ENCODE measurements at places on chromosomes 5 and 9. TPM values are rescaled to one million over a fixed set of nuclear protein-coding genes. Genes with fewer than 3 reads are reported as not detected.

DNA sequence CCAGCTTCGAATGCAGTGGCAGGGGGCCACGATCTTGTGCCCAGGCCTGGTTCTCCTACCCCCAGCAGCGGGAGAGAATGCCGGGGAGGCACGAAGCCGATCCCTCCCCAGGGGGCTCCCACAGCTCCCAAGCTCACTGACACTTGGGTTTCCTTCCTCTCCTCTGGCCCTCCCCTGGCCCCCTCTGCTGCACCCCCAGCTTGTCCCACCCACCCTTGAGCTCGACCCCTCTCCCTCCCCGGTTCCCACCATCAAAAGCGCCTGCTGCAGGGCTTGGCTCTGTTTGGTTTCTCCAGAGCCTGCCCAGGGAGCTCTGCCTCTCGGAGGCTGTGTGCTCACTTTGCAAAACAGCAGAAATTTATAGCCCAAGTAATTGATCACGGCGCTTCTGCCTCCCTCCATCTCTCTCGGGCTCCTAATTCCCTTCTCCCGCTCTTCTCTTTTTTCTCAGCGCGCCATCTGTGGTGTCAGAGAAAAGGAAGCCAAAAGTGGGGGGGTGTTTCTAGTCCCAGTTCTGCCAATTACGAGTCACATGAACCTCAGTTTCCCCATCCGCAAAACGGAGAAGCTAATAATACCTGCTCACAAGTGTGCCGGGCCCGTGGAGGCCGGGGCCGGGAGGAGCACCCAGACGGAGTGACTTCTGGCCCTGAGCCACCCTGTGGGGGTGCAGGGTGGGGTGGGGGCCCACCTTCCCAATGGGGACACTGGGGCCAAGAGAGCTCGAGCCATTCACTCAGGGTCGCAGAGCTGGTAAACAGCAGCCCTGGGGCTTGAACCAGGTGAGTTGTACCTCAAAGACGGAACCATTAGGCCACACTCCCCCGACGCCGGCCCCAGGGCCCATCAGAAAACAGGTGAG is 141.2 kb upstream of the IER5L start:
- DNase-seq = peak; percentile 26

GRCh38 chr9:18357321-18357720 is 116.6 kb upstream of the ADAMTSL1 start:
- DNase-seq = no peak

DNA sequence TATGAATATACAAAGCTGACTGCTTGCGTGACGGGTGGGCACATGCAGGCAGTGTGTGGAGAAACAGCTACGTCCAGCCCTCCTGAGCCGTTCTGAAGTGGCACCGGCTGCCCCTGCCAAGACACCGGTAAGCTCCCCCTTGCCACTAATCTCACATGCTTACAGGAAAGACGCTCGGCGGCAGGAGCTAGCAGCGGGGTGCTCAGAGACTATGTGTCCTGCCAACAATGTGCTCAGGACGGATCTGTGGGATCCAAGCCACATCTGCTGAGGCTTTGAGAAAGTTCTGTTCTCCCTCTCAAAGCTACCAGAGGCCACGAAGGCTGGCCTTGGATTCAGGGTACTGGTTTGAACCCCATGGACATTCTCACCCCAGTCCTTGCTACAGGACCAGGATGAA is 157.2 kb upstream of the PHYKPL start:
- no peak for DNase-seq

RIGI gene
- 7.9 TPM for total RNA-seq

TRIM36 gene
- total RNA-seq = 1.3 TPM

Measured in Caco-2 (cell line).